Activated CD8-positive, alpha-beta T cell treated with anti-CD3 and anti-CD28 coated beads, Interleukin-2, amount 10 ng/mL, durations not matched to agents 7 days and 5 days (primary cell): ENCODE measurements at places on chromosomes 4 and X. TPM values are rescaled to one million over a fixed set of nuclear protein-coding genes. Genes with fewer than 3 reads are reported as not detected.
A peak's percentile ranks its signal among the peaks of the same experiment; 100 is the strongest.

DNA sequence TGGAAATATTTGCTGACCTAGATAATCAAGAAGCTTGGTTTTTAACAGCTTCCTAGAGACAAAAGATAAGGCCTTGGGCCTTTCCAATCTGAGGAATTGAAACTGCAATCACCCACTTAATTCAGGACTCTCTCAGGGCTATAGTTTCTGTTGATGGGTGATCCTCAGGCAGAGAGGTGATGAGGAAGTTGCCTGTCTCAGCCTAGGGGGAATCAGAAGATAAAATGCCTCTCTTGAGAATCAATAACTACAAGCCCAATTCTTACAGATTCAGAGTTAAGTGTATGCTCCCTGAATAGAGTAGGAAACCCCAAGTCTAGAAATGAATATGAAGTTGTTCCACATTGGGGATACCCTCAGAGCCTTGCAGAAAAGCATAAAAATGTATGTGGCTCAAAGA is 45.5 kb downstream of the NFKB1 start:
- peak overlapping the region; percentile 44 for H3K27ac ChIP-seq
- H3K4me3 ChIP-seq = no peak overlapping the region
- H3K27me3 ChIP-seq = no peaks in the 10 kb centered on the region
- H3K36me3 ChIP-seq = peaks cover 71% of the 10 kb centered on the region

- peaks cover 42% of the 10 kb centered on the region for H3K27me3 ChIP-seq
Measured at GRCh38 chrX:640641-641040, 10.1 kb downstream of the SHOX start.

GRCh38 chr4:171521726-171522125 is 291.5 kb upstream of the GALNTL6 start:
- no peaks in the 10 kb centered on the region for H3K4me1 ChIP-seq
- no peak overlapping the region for H3K27ac ChIP-seq
- no peak for DNase-seq
- H3K4me3 ChIP-seq = no peak overlapping the region

DNA sequence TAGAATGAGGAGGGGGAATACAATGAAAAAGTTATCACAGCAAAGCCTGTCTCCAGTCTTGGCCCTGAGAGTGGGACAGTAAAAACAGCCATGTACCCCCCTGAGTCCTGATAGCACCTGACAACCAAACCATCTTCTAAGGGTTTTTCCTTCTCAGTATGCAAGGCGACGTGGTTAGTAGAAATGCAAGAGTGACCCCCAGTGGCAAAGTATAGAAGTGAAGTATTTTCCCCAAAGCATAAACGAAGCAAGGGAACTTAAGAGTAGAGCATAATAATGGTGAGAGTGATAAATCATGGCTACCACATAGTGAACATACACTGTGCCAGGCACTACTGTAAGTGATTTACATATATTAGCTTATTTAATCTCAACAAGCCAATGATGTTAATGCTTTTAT is 52.8 kb downstream of the FAM47C start:
- H3K4me3 ChIP-seq = no peak overlapping the region
- no peaks in the 10 kb centered on the region for H3K36me3 ChIP-seq
- no peaks in the 10 kb centered on the region for H3K27me3 ChIP-seq
- H3K27ac ChIP-seq = no peak overlapping the region
- H3K4me1 ChIP-seq = no peaks in the 10 kb centered on the region
- peak; percentile 20 for DNase-seq

GRCh38 chr4:108045687-108046024 is 56.0 kb downstream of the HADH start:
- no peak for DNase-seq
- peak overlapping the region; percentile 47 for H3K27ac ChIP-seq
- no peak overlapping the region for H3K4me3 ChIP-seq
- H3K36me3 ChIP-seq = peaks cover 54% of the 10 kb centered on the region
- H3K27me3 ChIP-seq = no peaks in the 10 kb centered on the region

- H3K27me3 ChIP-seq = no peaks in the 10 kb centered on the region
- DNase-seq = no peak
- no peaks in the 10 kb centered on the region for H3K4me1 ChIP-seq
- no peak overlapping the region for H3K27ac ChIP-seq
Measured at GRCh38 chr4:85591406-85592098, 116.6 kb downstream of the ARHGAP24 start.

GRCh38 chrX:40146262-40147125 is 48.7 kb upstream of the BCOR start:
- H3K4me3 ChIP-seq = peak overlapping the region; percentile 51
- peaks cover 19% of the 10 kb centered on the region for H3K4me1 ChIP-seq
- no peak for DNase-seq
- no peaks in the 10 kb centered on the region for H3K36me3 ChIP-seq
- no peaks in the 10 kb centered on the region for H3K27me3 ChIP-seq
- no peak overlapping the region for H3K27ac ChIP-seq

GRCh38 chr4:147345662-147346061 is 135.2 kb upstream of the EDNRA start:
- no peaks in the 10 kb centered on the region for H3K4me1 ChIP-seq
- H3K36me3 ChIP-seq = no peaks in the 10 kb centered on the region
- no peak overlapping the region for H3K27ac ChIP-seq
- no peaks in the 10 kb centered on the region for H3K27me3 ChIP-seq
- no peak overlapping the region for H3K4me3 ChIP-seq

DNA sequence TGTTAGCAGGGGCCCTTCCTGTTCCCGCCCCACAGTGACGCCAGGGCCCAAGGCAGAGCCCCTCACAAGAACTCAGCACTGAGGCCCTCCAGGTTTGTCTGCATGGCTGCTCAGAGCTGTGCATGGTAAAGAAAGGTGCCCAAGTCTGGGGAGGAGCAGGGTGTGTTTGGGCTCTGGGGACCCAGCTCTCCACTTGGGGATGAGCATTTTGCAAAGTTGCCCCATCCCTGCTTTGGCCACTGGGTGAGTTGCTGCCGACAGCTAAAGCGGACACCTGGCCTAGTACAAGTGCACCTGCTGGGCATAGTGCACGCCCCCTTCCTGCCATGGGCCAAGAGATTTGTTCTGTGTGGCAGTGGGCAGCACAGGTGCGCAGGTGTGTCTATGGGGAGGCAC is 2.0 kb upstream of the MXD4 start:
- DNase-seq = no peak
- no peaks in the 10 kb centered on the region for H3K4me1 ChIP-seq
- H3K27me3 ChIP-seq = no peaks in the 10 kb centered on the region
- H3K4me3 ChIP-seq = no peak overlapping the region
- H3K36me3 ChIP-seq = no peaks in the 10 kb centered on the region

- H3K36me3 ChIP-seq = no peaks in the 10 kb centered on the region
- H3K27ac ChIP-seq = no peak overlapping the region
- peaks cover 5% of the 10 kb centered on the region for H3K4me1 ChIP-seq
Measured at GRCh38 chr4:95980877-95981360, 141.0 kb downstream of the PDHA2 start.

- no peak for DNase-seq
- H3K4me1 ChIP-seq = peaks cover 39% of the 10 kb centered on the region
- peak overlapping the region; percentile 75 for H3K27ac ChIP-seq
- H3K27me3 ChIP-seq = no peaks in the 10 kb centered on the region
- H3K4me3 ChIP-seq = peak overlapping the region; percentile 94
Measured at GRCh38 chrX:47196098-47196497, 2.5 kb downstream of the UBA1 start.

GRCh38 chr4:74415602-74416300 is 29.2 kb upstream of the AREG start:
- H3K27me3 ChIP-seq = peaks cover 5% of the 10 kb centered on the region
- no peak overlapping the region for H3K4me3 ChIP-seq
- no peak for DNase-seq
- H3K36me3 ChIP-seq = no peaks in the 10 kb centered on the region
- no peaks in the 10 kb centered on the region for H3K4me1 ChIP-seq
- no peak overlapping the region for H3K27ac ChIP-seq

GRCh38 chr4:105306820-105307219 is 160.1 kb downstream of the TET2 start:
- peaks cover 12% of the 10 kb centered on the region for H3K36me3 ChIP-seq
- H3K4me3 ChIP-seq = peak overlapping the region; percentile 16
- no peak for DNase-seq
- H3K4me1 ChIP-seq = peaks cover 18% of the 10 kb centered on the region
- peak overlapping the region; percentile 77 for H3K27ac ChIP-seq
- H3K27me3 ChIP-seq = no peaks in the 10 kb centered on the region

GRCh38 chr4:121041307-121042090 is 30.8 kb downstream of the NDNF start:
- no peak overlapping the region for H3K4me3 ChIP-seq
- peak; percentile 57 for DNase-seq
- peak overlapping the region; percentile 33 for H3K27ac ChIP-seq
- peaks cover 23% of the 10 kb centered on the region for H3K4me1 ChIP-seq

GRCh38 chr4:52966781-52967180 is 104.7 kb downstream of the RASL11B start:
- no peak overlapping the region for H3K27ac ChIP-seq
- no peak overlapping the region for H3K4me3 ChIP-seq
- no peaks in the 10 kb centered on the region for H3K27me3 ChIP-seq
- no peak for DNase-seq

DNA sequence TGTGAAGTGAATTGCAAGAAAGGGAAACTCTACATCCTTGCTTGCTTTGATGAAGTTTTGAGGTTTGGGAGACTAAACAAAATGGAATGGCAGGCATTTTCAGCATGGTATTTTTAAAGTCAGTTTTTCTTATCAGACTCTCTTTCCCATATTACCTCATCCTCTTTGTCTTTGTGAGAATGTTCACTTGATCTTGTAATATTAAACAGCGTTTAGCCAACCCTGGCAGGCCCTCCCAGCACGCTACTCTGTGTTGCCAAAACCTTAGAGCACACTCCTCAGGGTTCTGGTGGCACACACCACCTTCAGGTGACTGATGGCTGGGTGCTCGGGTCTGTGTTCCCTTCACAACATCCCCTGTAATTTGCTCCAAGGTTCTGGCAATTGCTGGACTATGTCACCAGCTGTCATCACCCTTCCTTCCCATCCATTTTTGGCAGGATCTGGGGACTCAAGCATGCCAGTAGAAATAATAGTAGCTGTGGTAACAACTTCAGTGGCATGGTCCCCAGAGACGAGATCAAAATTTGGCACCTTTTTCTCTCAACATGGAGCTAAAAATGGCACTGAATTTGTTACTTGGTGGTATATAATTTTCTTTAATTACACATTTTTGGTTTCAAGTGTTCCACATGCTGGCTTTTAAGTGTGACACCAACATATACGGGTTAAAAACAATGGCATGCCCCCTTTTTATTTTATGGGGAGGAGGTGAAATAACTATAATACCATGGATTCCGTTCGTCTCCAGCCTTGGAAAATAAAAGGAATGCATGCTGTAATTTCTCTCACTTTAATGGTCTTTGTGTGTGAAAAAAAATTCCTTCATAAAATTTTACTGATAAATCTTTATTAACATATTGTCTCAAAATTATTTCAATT is 273.1 kb downstream of the DCTD start:
- no peak overlapping the region for H3K27ac ChIP-seq
- H3K27me3 ChIP-seq = no peaks in the 10 kb centered on the region
- H3K4me3 ChIP-seq = no peak overlapping the region
- no peaks in the 10 kb centered on the region for H3K4me1 ChIP-seq
- no peak for DNase-seq

DNA sequence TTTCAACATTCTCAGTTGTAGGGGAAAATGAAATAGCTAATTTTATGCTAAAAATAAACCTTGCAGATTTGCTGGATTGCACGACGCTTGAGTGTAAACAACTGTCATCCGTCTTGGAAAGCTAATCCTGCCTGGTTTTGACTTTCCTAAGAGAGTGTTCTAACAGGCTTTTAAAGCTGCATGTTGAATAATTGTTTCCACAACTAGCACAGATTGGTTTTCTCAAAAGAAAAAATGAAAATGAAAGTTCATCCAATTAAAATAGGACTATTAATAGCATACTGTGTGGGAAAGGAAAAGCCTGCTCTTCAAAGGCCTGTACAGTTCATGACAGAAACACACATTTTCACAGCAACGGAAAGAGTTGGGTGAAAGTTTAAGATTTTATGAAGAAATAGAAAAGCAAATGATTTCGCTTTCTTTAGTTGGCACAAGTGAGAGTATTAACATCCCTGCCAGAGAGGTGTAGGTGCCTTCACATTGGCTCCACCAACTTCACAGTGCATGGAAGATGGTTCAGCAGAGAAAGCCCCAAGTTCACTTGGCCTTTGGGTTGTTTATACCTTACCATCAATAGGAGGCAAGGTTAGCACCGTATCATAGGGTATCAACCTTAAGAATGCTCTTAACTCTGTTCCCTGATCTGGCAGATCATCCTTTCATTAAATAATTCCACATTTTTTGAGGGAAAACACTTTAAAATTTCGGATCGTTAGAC is 140.0 kb upstream of the GUCY1A1 start:
- no peak for DNase-seq
- no peaks in the 10 kb centered on the region for H3K36me3 ChIP-seq
- no peak overlapping the region for H3K4me3 ChIP-seq
- H3K4me1 ChIP-seq = no peaks in the 10 kb centered on the region
- H3K27ac ChIP-seq = no peak overlapping the region
- peaks cover 2% of the 10 kb centered on the region for H3K27me3 ChIP-seq

DNA sequence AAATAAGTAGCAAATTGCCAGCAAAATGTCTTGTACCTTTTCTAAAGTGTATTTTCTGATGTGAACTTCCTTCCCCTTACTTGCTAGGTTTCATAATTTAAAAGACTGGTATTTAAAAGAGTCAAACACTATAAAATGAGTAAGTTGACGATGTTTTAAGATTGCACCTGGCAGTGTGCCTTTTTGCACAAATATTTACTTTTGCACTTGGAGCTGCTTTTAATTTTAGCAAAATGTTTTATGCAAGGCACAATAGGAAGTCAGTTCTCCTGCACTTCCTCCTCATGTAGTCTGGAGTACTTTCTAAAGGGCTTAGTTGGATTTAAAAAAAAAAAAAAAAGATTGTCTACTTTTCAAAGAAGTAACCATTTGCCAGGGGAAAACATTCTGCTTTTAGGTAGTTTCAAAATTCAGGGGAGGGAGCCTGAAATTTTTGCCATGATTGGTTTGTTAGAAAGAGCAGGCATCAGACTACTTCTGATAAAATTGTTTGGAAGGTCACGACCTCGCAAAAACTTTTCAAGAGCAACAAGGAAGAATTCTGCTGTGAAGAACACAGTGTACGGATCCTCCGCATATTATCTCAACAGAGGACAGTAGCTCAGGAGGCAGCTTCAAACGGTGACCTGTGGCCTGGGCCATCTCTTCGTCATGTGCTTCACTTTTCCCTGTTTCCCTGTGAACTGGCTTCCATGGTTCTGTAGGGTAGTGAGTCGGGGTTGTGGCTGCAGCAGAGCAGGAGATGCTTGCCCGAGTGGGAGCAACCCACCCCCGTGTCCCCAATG is 66.1 kb downstream of the CDS1 start:
- H3K27ac ChIP-seq = no peak overlapping the region
- no peak for DNase-seq
- no peaks in the 10 kb centered on the region for H3K36me3 ChIP-seq
- H3K27me3 ChIP-seq = peaks cover 3% of the 10 kb centered on the region
- no peaks in the 10 kb centered on the region for H3K4me1 ChIP-seq

- DNase-seq = no peak
- no peak overlapping the region for H3K4me3 ChIP-seq
- H3K36me3 ChIP-seq = no peaks in the 10 kb centered on the region
- H3K27ac ChIP-seq = no peak overlapping the region
- no peaks in the 10 kb centered on the region for H3K4me1 ChIP-seq
- H3K27me3 ChIP-seq = no peaks in the 10 kb centered on the region
Measured at GRCh38 chr4:84887824-84888223, 78.7 kb downstream of the WDFY3 start.

PF4V1 gene
- total RNA-seq = not detected

SUPT20HL2 gene
- total RNA-seq = not detected

SMIM43 gene
- not detected for total RNA-seq

VCX gene
- total RNA-seq = not detected

GABRA4 gene
- not detected for total RNA-seq

PITX2 gene
- not detected for total RNA-seq

CT45A3 gene
- not detected for total RNA-seq

TEC gene
- 2.7 TPM for total RNA-seq

ESX1 gene
- not detected for total RNA-seq

SPOCK3 gene
- total RNA-seq = not detected

TMPRSS11F gene
- not detected for total RNA-seq
